NCI-H460 (cell line): ENCODE measurements at places on chromosomes 6 and 20. TPM values are rescaled to one million over a fixed set of nuclear protein-coding genes. Genes with fewer than 3 reads are reported as not detected.

MUCL3 gene
- total RNA-seq: 0.15 TPM in 1 of 2 replicates, not detected in the other

LY6G6C gene
- not detected in 2 replicates for total RNA-seq

ADGB gene
- not detected in 2 replicates for total RNA-seq

LIN28B gene
- not detected in 2 replicates for total RNA-seq

FOXS1 gene
- not detected in 2 replicates for total RNA-seq

ILRUN gene
- total RNA-seq: 15.5 and 16.4 TPM in 2 replicates

AKAP12 gene
- 7.8 and 8.8 TPM in 2 replicates for total RNA-seq

IYD gene
- total RNA-seq: not detected in 2 replicates

KIAA0408 gene
- total RNA-seq: 0.09 TPM in 1 of 2 replicates, not detected in the other

COL11A2 gene
- total RNA-seq: 0.05 TPM in 1 of 2 replicates, not detected in the other

SAMD10 gene
- total RNA-seq: 2.6 and 3.6 TPM in 2 replicates

ELOVL4 gene
- 16.9 and 17.6 TPM in 2 replicates for total RNA-seq

BMP2 gene
- 6.6 and 7.1 TPM in 2 replicates for total RNA-seq

ZBTB46 gene
- 0.20 and 0.30 TPM in 2 replicates for total RNA-seq
